ENCODE measurements at places on chromosomes 2 and 18.

GRCh38 chr2:46828491-46829230 lies 86.9 kb downstream of the MCFD2 start:
- DNase-seq, result no peak

GRCh38 chr2:280650-281110 lies 7.2 kb downstream of the ALKAL2 start:
- DNase-seq, result no peak

- no peak for DNase-seq
These were observed 81.9 kb downstream of the TMEM18 start for GRCh38 chr2:595141-595815.

DNA sequence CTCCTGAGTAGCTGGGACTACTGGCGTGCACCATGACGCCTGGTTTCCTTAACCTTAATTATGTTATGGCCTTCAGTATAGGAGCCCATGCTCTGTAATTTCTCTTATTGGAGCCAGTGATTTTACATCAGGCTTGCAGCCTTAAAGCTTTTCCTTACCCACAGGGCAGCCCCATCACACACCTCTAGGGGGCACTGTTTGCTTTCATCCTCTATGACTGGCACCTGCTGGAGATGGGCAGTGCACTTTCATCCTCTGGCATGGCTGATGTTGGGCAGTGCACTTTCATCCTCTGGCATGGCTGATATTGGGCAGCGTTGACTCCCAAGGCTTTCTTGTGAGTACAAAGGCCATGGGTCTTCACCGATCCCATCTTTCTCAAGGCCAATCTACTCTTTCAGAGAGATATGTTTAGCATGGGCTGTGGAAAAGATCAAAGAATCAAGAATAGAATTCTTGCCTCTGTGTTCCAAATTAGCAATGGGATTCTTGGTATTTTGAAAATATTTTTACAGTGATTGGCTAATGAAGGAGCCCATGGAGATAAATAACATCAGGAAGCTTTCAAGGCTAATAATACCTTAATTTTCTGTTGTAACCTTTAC lies 80.7 kb upstream of the MEX3C start:
- DNase-seq, result no peak

DNA sequence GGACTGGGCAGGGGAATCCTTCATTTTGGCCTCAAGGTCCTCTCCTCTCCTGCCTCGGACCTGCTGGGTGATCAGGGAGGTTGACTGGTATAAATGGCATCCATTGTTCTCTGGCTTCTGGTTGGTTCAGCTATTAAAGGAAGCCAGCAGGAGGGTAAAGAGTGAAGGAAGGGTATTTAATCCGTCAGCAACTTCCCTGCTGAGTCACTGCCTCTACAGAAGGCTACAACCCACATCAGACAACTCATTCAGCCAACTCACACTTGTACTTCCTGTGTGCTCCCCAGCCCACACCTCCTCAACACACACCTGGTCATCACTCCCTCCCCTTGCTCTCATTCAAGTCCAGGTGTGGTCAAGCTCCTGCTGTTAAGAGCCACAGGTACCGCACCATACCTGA lies 68.3 kb upstream of the MRPS9 start:
- DNase-seq, result no peak

GRCh38 chr2:236919209-236919608 lies 166.5 kb upstream of the COPS8 start:
- no peak for DNase-seq

DNA sequence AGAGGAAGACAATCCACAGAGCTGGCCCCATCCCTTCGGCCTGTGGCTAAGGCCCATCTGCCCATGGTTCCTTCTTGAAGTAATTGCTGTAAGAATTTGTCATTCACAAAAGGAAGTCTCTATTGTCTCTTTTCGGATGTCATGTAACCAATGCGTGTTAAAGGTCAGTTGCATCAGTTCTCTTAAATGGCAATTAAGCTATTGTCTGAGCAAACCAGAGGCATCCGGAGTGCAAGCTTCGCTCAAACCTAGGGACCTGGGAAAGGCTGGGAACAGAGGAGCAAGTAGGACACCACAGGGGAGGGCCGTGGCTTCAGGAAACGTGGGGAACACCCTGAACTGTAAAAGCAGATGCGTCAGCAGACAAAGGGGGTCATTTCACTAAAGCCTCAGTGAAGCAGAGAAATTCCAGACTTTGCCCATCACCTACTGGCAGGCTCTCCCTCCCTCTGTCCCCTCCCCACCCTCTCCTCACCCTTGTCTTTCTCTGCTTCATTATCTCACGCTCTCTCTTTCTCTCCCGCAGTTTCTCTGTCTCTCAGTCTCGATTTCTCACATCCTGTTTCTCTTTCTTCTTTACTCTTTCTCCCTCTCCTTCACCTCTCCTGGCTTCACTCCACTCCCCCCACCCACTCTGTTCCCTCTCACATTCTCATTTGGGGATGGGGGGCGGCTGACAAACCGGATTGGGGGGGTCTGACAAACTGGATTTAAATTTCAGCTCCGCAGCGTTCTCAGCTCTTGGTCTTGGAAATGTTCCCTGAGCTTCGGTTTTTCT lies 204.6 kb upstream of the TNP1 start:
- DNase-seq, result no peak

GRCh38 chr2:1870431-1870830 lies 126.1 kb upstream of the PXDN start:
- no peak for DNase-seq

GRCh38 chr2:236954641-236955040 lies 131.0 kb upstream of the COPS8 start:
- no peak for DNase-seq

DNA sequence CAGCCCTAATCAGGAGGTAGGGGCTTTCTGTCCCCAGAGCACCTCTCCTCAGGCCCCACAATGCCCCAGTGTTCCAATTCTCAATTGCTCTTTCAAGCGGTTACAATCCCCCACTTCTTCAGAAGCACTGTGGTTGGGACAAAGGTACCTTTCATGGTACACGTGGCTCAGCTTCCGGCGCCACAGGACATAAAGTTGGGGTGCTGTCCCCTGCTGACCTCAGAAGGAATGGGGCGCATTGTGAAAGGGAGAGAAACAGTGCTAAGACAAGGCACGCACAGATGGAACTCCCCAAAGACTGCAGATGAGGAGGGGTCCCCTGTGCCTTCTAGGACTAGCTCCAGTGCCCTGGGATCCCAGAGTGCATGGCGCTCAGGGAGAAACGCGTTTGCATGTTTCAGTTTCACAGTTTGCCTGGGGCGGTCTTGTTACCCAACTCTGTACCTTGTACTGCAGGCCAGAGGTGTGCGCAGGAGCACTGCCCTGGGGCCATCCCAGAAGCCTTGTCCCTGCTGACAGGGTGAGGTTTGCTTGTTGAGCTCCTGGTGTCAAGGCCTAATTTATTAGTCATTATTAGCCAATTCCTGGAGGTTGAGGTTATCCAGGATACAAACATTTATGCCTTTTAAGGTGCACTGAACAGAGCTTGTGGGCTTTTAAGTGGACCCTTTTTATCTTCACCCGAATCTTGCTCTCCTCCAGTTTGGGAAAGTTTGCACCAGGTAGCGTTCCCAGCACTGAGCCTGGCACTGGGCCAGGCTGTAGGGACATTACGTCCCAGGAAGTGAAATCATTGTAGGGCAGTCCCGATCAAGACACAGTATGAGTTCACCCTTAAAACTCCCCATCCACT lies 7.6 kb downstream of the CNDP1 start:
- DNase-seq, result no peak

DNA sequence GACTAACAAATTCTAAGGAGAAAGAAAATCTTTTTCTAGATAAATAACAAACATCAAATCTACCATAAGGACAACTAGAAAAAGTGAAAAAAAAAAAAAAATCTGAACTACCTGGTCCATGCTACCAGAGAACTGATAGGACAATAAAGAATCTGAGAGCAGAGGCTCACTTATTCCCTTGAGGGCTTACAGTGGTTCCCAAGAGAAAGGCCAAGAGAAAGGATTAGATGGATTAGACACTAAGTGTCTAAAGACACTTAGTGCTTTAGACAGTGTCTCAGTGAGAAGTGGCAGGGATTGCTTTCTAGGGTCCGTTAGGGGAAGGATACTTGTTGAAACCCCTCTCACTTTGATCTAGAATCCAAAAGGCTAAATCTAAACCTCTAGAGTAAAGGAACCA lies 78.2 kb downstream of the COA5 start:
- DNase-seq, result no peak

- no peak for DNase-seq
These were observed 76.0 kb downstream of the GFPT1 start for GRCh38 chr2:69311024-69311416.

DNA sequence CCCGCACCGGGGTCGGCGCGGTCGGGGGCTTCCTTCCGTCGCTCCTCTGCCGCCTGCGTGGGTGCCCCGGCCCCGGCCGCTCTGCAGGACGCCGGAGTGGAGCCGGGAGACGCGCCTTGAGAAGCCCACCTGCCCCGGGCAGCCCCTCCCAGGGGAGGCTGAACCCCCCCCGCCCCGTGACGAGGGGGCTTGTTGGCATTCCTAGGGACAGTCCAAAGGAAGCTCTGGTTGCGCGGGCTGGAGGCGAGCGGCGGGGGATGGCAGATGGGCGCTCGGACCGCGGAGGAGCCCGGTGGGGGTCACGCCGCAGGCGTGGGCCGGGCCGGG lies 133.5 kb upstream of the MGAT5 start:
- DNase-seq, result no peak

- DNase-seq, result no peak
These were observed 21.2 kb downstream of the AMER3 start for GRCh38 chr2:130776550-130776949.

- DNase-seq, result no peak
These were observed 10.8 kb downstream of the TMEM182 start for GRCh38 chr2:102772659-102773058.

- no peak for DNase-seq
These were observed 40.5 kb upstream of the BMP10 start for GRCh38 chr2:68911709-68912108.

DNA sequence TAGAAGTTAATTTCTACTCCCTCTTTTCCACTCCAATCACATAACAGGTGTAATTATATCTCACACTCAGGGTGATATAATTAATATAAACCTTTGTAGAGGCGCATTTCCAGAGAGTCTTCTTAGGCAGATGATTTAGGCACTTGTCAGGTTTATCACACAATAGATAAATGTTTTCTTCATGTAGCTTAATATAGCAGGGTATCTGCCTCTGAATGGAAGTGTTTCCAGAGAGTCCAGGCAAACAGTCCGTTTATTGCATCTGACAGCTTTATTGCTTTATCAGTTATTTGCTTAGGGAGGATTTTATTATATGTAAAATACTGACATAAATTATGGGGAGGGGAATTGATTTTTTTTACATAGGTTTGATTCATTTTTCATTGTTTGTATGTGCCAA lies 766.3 kb downstream of the SLC4A3 start:
- no peak for DNase-seq

GRCh38 chr2:204000446-204000845 lies 63.9 kb downstream of the ICOS start:
- no peak for DNase-seq

GRCh38 chr2:200466425-200467418 lies 43.1 kb downstream of the KCTD18 start:
- no peak for DNase-seq

DNA sequence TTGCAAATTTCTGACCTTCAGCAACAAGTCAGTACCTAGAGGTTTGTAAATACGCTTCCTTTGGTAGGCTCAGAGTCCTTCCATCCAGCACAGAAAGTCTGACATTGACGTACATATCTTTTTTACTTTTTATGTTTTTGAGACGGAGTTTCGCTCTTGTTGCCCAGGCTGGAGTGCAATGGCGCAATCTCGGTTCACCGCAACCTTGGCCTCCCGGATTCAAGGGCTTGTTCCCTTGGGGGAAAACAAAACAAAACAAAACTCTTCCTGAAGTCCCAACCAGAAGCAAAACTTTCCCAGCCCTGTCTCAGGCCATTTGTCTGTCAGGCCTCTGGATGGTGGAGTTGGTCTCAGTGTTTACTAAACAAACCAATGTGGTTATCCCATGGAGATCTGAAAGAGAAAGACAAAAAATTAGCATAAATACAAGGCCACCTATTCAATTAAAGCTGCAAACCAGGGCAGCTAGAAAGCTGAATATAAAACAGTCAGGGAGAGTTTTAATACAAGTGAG lies 29.6 kb upstream of the ATL2 start:
- DNase-seq, result no peak

GRCh38 chr2:28751956-28752630 lies 463 bp downstream of the PPP1CB start:
- DNase-seq, result no peak

GRCh38 chr2:232882085-232882484 lies 12.0 kb downstream of the SNORC start:
- DNase-seq, result no peak

- DNase-seq, result no peak
These were observed 273.3 kb upstream of the ERBB4 start for GRCh38 chr2:212811921-212812320.

DNA sequence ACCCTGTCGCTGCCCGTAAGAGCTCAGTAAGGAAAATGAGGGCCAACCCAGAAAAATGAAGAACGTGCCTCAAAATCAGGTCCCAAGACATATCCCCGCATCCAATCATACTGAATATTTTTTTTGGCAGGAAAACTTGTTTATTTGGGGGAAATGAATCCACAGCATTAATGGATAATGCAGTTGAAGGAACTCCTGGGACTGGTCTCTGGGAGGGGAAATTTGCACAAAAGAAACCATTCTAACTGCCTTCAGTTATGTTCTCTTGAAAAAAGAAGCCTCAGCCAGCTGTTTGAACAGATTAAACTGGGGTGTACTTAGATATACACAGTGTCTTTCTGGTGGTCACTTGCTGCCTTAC lies 61.3 kb downstream of the SPRED2 start:
- DNase-seq, result no peak

DNA sequence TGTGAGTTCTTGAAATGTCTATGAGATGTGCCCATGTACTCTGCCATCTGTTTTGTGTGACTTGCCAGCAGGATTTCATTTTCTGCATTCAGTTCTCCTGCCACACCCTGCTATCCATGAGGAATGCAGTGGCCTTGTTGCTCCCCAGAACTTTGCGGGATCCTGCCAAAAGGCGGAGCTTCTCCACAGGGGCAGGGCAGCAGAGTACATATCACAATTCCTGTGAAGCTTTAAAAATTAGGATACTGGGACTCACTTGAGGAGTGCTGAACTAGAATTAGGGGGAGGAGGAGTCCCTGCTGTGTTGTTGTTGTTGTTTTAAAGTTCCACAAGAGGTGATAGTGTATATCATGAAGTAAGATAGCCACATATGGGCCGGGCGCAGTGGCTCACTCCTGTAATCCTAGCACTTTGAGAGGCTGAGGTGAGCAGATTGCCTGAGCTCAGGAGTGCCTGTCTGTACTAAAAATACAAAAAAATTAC lies 76.4 kb downstream of the TANC1 start:
- no peak for DNase-seq

DNA sequence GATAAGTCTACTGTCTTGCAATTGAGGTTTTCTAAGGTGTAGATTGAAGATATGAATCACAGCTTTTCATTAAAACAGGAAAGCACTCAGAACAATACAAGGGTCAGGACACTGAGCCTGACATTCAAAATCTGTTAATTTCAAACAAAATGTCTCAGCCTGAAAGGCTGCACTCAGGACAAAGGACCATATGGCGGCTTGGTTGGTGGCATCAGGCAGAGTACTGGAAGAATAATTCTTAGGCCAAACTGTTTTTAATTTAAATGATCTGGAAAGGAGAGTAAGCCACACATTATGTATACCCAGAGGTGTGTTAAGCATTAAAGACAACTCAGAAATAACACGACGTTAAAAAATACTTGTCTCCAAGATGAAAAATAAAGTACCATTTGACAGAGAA lies 85.9 kb downstream of the SKA1 start:
- DNase-seq, result no peak

- no peak for DNase-seq
These were observed 319.8 kb upstream of the FIGN start for GRCh38 chr2:164055623-164056022.
